H7 (cell line): ENCODE measurements at places on chromosomes 3 and 15.

DNA sequence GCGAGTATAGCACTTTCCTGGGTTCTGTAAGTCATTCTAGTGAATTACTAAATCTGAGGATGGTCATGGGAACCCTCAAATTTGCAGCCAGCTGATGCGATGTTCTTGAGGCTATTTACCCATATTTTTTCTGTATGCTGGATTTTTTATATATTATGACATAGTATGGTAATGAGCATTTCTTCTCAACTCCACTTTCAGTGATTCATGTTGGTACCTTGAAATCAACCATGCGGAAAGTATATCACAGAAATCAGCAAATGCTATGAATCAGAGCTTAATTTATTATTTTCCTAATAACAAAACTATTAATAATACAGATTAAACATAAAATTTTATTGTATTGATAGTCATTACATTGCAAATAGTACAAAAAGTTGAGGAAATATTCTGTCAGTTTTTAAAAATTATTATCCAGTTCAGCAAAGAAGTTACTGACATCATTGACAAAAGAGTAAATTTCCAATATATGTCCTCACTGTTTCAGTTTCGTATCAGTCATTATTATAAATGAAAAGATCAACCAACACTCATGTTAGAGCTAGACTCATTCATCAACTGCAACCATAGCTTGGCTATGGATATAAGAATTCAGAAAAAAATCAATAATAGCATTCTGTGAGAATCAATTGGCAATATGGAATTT, 164.3 kb upstream of the SETMAR start:
- no peak for DNase-seq

DNA sequence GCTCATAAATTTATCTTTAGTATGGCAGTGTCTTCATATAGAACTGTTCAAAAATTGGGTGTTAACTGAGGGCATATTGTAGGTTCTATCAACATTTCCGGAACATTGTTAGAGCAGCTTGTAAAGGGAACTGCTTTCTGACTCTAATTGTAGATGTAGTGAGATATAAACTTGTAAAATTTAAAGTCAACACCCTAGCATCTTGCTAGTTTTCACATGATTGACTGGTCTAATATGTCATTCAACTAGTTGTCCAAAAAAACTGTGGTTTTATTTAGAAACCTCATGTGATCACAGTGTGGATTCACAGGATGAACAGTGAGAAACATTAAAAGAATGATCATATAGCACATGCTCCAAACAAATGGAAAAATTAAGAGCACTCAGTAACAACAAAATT, 607.4 kb downstream of the ROBO1 start:
- no peak for DNase-seq

DNA sequence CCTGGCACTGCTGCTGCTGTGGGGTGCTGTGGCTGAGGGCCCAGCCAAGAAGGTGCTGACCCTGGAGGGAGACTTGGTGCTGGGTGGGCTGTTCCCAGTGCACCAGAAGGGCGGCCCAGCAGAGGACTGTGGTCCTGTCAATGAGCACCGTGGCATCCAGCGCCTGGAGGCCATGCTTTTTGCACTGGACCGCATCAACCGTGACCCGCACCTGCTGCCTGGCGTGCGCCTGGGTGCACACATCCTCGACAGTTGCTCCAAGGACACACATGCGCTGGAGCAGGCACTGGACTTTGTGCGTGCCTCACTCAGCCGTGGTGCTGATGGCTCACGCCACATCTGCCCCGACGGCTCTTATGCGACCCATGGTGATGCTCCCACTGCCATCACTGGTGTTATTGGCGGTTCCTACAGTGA, 2.1 kb downstream of the GRM2 start:
- DNase-seq = peak; percentile 42

DNA sequence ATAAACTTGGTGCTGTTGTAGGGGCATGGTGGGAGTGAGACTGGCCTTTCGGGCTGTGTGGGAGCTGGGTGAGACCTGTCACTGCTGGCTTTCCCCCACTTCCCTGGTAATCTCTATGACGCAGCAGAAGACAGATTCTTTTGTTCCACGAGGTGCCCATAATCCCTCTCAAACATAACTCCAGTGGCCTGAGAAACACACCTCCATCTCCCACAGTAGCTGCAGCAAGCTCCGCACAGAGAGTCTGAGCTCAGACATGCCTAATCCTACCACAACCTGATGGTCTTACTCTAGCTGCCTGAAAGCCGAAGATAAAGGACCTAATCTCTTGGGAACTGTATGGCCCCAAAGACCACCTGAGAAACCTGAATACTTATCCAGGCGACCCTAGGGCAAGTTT, 225.6 kb upstream of the CRBN start:
- no peak for DNase-seq

DNA sequence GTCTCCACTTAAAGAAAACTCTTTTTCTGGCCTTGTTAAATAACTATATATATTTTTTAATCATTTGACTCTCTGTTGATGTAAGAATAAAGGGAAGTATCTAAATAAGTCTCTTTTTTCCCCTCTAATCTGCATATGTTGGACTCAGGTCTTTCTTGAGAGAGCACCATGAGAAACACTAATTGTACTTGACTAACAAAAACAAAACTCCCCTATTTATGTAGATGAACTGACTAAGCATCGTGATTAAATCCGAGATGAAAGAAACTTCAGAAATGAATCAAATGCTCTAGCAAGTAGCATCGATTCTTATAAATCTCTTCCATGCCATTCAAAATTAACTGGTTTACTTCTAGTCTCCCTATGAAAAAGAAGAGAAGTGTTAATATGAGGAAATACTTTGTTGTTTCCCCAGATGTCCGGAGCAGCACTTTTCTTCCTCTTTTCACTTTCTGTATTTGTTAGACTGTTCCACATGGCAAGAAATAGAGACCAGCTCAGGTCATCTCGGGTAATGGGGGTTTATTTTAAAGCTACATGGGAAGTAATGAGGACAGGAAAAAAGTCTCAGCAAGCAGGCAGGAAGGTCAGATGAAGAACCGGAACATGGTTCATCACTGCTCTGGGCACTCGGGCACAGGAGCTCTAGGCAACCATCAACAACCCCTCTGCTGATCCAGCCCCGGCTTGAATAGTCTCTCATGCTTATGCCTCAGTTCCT, 288.3 kb downstream of the CNTN6 start:
- DNase-seq = no peak

DNA sequence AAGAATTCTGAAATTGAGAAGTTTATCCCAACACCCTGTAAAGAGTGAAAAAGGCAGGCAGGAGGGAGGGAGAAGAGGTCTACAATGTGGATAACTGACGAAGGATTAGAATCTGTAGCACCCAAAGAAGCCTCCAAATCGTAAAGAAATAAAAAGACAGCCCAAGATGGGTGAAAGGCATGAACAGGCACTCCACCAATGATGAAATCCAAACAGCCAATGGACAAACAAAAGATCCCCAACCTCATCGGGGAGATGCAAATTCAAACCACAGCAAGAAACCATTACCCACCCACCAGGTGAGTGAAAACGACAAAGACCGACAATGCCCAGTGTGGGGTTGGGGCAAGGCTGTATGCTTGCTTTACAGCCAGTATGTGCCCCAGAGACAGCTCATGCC, 85.6 kb downstream of the IQSEC1 start:
- no peak for DNase-seq

DNA sequence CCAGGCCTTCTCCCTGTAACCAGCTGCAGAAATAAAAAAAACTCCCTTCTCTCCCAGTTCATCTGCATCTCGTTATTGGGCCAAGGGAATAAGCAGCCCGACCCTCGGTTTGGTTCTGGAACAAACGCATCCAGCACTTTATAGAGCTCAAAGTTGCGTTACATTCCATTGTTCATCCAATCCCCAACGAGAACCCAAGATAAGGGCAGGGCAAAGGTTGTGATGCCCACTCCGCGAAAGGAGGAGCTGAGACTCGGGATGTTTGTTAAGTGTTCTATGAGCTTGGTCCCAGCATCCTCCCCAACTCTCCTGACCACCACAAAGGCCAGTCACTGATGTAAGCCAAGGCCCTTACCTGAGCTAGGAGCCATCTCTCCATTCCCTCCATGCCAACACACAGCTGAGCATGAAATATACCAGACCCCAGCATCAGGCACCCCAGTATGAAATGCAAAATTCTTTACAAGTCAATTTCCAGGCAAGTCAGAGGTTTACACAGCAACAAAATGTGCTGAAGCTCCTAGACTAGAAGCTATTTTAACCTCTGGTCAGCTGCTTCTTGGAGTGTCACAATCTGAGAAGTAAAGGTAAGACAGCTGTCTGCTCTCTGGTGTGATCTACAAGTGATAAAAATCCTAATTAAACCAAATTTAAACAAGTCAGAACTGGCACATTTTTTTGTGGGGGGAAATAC, 17.9 kb downstream of the CCDC12 start:
- DNase-seq = no peak

GRCh38 chr3:170622369-170623159, 36.7 kb upstream of the SLC7A14 start:
- no peak for DNase-seq

DNA sequence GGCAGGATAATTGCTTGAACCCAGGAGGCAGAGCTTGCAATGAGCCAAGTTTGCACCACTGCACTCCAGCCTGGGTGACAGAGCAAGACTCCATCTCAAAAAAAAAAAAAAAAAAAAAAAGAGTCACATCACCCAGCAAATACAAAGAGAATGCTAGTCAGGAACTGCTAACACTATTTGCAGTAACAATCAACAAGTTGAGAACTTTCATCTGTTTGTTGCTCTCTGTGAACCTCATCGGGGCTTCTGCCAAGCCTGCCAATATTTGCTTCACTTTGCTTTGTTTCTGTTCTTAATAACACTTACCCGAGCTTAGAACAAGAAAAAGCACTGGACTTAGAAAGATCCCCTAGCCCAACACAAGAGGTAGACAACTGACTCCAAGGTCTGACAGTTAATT, 76.9 kb downstream of the PLCH1 start:
- DNase-seq = no peak

- peak; percentile 45 for DNase-seq
Measured at GRCh38 chr15:77019521-77020331, 24.8 kb downstream of the PSTPIP1 start.

DNA sequence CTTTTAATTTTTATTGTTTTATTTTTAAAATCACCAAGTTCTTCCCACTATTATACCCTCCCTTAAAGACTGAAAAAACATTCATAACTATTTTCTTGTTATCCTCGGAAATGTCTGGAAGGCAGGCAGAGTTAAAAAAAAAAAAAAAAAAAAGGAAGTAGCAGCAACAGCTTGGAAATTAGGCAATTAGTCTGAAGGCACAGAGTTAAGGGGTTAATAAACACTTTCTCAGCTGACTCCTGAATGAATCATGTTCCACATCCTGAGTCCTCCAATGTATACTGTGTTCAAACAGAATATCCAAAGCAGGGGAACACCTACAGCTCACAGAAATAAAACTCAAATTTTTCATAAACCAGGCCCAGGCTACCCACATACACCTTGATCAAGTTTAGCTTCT, 5.8 kb downstream of the HEXA start:
- no peak for DNase-seq

GRCh38 chr15:80904998-80905397, 84.6 kb downstream of the MESD start:
- no peak for DNase-seq

DNA sequence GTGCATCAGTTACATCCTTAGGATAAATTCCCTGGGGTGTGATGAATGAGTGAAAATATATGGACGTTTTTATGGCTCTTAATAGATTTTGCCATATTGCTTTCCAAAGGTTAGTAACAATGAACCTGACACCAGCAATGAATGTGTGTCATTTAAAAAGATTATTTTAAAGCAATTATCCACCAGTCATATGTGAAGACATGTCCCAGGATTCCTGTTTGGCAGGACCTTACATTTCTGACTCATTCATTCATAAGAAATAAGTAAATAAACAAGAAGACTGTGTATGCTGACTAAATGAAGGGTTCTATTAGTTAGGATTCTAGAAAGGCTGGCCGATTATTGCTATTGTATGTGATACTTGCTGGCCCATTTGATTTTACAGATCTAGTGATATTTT, 201.5 kb downstream of the SOX2 start:
- DNase-seq = no peak

GRCh38 chr3:144968750-144969350, 997.2 kb downstream of the DIPK2A start:
- DNase-seq = no peak

GRCh38 chr3:32371461-32372212, 20.0 kb upstream of the CMTM7 start:
- DNase-seq = no peak

GRCh38 chr15:78841376-78841706, 30.1 kb upstream of the ADAMTS7 start:
- no peak for DNase-seq

DNA sequence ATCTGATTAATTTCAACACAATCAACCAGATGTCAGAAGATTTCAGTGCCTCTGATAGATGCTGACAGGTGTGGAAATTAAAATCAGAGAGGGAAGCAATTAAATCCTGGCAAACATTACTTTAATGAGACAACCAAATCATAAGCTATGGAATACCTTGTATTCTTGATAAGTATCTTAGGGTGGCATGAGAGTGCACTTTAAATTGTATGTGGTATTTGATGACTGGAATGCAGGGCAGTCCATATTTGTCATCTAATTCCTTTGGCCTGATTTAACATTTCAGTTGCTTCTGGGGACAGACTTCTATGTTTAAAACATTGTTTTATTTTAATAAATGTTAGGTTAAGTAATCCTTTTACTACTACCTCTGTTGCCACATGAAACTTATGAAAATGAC, 184.1 kb downstream of the LPP start:
- DNase-seq = no peak

DNA sequence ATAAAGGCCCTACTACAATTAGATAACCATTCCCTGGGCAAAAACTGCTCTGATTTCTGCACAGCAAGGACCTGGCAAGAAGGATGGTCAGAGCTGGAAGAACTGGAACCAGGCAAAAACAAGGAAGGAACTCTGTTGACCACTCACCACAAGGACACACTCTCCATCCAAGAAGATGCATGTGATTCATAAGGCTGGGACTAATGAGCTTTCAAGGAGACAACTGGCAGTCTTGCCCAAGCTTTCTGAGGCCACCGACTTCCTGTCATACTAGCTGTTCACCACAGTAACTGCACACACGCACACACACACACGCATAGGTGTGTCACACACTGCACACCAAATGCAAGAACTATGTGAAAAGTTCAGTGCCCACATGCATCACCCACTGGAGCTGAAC, 256.6 kb downstream of the OCA2 start:
- DNase-seq = no peak

- DNase-seq = no peak
Measured at GRCh38 chr15:31292391-31293015, 34.1 kb upstream of the KLF13 start.

- no peak for DNase-seq
Measured at GRCh38 chr15:81113861-81114291, 20.2 kb upstream of the CFAP161 start.

DNA sequence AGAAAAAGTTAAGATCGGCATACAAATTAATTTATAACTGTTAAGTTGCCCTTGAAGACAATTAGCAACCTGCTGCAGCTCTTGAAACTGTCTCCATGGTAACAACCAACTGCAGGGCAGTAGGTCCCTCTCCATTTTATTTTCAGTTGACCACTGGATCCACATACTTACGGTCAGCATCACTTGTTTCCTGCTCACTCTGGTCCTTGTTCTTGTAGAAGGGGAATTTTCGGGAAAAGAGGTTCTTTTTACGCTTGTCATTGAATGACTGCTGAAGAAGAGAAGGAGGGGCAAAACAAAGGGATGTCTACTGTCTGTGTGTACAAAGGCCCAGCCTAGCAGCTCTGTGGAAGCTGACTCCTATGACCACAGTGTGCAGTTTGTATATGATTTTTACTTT, 46.8 kb upstream of the MELTF start:
- no peak for DNase-seq

- DNase-seq = no peak
Measured at GRCh38 chr3:122864498-122864897, 69.6 kb downstream of the SLC49A4 start.

- no peak for DNase-seq
Measured at GRCh38 chr3:168289471-168290008, 193.8 kb upstream of the GOLIM4 start.
